ENCODE measurements at places on chromosomes 2 and 18.
A peak's percentile ranks its signal among the peaks of the same experiment; 100 is the strongest.

DNA sequence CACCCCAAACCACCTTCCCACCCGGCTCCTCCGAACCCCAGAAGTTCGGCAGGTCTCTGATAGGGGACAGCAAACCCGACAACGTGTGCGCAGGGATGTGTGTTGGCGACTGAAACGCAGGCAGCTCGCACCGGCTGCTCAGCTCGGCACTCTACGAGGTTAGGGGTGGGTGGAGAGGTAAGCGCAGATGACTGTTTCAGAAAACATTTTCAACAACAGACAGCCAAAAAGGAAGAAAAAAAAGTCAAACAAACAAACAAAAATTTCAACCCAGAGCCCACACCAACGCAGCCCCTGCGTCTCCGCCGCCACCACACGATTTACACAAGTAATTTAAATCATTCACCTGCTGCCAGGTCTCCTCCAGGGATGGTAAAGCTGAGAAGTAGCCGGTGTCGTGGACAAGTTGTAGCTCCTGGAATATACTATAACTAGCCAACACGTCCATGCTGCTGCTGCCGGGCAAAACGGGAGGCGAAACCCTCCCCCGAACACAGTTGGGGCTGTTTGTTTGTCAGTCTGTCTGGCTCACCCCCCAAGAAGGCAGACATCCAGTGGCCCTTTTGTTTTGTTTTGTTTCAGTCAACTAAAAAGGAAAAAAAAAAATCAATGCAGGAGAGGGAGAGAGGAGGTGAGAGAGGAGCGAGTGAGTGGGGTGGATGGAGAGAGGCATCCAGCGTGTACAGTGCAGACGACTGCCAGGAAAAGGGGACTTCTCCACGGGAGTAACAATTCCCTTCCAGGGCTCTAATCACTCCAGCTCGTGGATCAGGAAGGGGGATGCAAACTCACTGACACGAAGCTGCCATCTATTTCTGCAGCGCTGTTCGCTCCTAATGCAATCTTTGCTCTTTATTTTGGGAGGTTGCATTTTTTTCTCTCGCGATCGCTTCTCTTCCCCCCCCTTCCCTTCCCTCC, at the start of gene KLF7:
Gene KLF7 (minus strand): TSS at position 828 of the 918 bp plus-strand sequence. CDS start 380 bp downstream, at position 448.
- no peak for DNase-seq

DNA sequence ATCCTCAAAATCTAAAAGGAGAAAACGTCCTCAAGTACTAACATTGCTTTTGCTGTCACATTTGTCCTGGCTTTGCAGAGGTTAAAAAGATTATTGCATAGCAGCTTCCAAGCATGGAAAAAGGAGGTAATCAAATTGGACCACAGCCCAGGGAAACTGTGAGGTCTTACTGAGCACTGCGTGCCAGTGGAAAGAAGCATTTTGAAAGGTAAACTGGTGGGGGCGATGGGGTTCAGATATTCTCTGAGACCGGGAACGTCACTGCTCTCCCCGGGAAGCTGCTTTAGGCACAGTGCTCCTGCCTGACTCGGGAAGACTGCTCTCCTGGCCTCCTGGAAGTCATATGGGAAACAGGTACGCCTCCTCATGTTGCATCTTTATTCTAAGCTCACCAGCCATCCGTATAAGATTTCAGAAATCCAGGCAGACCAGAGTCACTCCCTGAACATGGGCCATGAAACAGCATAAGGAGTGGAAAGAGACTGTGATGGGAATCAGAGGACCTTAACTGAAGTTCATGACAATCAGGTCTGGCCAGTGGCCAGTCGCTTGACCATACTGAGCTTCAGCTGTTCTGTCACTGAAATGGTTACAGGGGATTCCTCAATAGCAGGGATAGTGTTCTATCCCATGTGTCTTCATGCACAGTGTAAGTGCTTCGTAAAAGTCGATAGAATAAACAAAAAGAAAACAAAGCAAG, 284.1 kb downstream of the TRIB2 start:
- no peak for DNase-seq

DNA sequence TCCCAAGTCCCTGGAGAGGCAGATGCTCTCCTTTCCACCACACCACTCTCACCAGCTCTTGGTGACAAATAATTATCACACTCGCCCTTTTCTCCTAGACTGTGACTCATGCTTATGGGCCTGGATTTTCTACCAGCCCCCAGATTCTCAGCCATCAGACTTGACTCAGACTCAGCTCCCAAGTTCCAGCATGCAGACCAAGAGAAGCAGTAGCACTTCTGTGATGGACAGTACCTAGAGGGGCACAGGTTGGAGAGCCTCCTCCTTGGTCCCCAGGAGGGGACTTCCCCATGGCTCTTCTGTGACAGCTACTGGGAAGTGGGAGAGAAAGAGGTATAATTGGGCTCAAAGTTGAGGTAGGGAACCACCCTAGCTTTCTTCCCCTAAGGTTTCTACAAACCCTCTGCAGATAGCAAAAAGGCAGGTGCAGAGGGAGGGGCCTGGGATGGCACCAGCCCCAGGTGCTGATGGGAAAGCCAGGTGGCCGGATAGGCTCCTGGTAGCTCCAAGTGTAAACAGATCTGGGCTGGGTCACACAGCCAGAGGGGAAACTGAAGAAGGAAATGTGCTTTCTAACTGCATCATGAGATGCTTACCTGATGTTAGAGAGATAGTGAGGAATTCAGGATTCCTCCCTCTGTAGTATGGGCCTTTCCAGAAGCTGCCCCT, 4.1 kb downstream of the TCF23 start:
- DNase-seq, result no peak

DNA sequence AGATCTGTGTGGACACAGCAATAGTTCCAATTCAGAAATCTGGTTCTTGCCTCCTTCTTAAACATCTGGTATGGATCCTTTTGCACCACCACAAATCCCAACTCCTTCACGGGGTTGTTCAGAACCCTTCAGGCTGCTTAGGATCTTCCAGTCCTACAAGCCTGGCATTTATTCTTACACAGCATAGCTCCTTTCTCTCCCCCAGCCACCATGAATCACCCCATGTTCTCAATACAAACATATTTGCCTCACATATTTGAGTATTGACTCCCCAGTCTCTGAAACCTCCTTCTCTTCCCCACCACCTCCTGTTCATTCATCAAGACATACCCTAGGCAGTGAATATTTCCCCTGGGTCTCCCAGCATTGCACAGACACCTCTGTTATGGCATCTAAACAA, 155.2 kb downstream of the ALK start:
- DNase-seq, result no peak

GRCh38 chr2:118850901-118851415, 3.5 kb upstream of the EN1 start:
- DNase-seq, result no peak

DNA sequence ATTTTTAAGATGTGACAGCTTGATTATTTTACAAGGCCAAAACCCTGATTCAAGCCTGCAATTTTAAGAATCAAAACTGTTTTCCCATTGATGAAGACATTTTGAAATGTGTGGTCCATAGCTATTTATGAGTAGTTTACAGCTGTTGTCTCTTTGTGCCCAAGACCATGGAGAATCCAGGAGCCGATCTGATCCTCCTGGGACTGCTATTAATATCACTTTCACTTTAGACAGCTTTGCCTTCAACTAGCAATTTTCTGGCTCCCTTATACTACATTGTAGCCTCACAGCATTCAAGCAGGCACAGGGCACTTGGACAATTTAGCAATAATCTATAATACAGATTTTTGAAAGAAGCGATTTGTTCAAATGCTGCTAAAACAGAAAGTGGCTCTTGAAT, 172.9 kb downstream of the SLC8A1 start:
- DNase-seq, result no peak

DNA sequence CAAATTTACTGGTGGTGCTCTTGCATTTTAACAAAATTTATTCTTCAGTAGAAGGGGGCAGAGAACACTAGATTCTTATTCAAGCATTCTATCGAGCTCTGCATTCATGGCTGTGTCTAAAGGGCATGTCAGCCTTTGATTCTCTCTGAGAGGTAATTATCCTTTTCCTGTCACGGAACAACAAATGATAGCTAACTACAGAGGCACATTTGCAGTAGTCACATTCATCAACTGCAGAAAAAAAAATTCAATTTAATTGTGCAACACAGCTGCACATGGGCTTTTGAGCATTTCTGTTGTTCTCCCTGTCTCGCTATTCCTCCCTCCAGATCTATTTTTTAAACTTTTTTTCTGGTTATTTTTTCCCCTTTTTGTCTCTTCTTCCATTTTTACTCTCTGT, 13.0 kb upstream of the DLX1 start:
- no peak for DNase-seq

DNA sequence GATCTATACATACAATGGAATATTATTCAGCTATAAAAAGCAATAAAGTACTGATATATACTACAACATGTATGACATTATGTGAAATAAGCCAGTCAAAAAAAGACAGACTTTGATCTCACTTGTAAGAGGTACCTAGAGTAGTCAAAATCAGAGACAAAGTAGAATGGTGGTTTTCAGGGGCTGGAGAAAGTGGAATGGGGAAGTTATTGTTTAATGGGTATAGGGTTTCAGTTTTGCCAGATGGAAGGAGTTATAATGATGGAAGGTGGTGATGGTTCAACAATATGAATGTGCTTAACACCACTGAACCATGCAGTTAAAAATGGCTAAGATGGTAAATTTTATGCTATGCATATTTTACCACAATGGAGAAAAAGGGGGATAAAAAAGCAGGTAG, 6.3 kb downstream of the COBLL1 start:
- DNase-seq, result no peak

DNA sequence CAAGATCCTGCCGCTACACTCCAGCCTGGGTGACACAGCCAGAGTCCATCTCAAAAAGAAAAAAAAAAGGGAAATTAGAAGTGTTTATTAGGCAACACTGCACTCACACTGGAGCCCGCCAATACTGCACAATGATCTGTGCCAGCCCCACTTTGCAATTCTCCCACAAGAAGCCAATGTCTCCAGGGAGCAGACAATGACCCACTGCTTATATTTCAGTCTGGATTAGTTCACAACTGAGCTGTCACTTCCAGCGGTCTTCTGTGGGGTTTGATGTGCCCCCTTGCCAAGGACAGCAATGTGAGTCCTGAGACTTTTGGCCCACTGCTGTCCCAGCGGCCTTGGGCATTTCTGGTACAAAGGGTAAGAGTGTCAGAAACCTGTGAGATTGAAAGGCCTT, 85.6 kb upstream of the PPM1B start:
- DNase-seq, result no peak

- DNase-seq, result no peak
Observed at GRCh38 chr2:168234407-168235085, 12.8 kb downstream of the STK39 start.

GRCh38 chr2:227766373-227766883, 20.7 kb downstream of the SCYGR8 start:
- peak; percentile 6 for DNase-seq

GRCh38 chr2:25453199-25453905, 111.6 kb upstream of the DNMT3A start:
- no peak for DNase-seq

GRCh38 chr2:29270701-29271121, 155.5 kb downstream of the CLIP4 start:
- DNase-seq, result no peak

- no peak for DNase-seq
Observed at GRCh38 chr2:217016796-217017419, 157.0 kb upstream of the TNP1 start.

- DNase-seq, result no peak
Observed at GRCh38 chr18:60022671-60023276, 123.0 kb downstream of the PMAIP1 start.

DNA sequence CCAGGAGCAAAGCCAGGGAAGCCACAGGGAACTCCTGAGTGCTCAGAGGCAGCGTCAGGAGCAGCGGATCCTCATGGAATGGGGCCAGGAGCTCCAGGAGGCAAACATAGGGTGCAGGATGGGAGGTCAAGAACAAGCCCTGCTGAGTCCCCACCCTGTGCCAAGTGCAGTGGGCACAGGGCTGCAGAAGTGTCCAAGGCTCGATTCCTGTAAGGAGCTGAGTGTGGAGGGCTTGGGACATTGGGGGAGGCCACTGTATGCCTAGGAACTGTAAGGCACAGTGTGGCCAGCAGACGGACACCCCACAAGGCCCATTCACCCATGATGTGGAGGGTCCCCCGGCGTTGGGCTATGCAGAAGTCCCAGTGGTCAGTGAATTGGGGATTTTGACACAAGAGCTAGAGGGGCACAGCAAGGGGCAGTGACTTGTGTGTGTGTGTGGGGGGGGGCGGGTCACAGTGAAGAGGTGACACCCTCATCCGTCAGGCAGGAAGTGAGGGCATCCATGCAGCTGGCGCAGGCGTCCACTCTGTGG, 55.6 kb downstream of the ACKR3 start:
- no peak for DNase-seq

- DNase-seq, result no peak
Observed at GRCh38 chr18:71630696-71631095, 913.4 kb downstream of the CBLN2 start.

DNA sequence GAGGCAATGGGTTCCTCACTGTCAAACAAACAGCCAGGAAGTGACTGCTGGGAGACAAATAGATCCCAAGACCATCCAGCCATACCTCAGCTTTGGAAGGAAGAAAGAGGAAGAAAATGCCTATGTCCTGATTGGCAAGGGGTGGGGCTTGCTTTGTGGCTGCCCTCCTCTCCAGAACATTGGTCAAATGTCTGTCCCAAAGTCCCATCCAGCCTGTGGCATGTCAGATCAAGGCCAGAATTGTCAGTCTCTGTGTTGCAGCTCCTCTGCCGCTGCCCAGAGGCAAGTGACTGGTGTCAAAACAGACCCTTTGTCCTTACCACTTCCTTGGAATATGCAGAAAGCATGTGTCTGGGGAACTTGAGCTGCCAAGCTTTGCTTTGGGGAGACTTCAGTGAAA, 63.0 kb upstream of the SMAD2 start:
- no peak for DNase-seq

DNA sequence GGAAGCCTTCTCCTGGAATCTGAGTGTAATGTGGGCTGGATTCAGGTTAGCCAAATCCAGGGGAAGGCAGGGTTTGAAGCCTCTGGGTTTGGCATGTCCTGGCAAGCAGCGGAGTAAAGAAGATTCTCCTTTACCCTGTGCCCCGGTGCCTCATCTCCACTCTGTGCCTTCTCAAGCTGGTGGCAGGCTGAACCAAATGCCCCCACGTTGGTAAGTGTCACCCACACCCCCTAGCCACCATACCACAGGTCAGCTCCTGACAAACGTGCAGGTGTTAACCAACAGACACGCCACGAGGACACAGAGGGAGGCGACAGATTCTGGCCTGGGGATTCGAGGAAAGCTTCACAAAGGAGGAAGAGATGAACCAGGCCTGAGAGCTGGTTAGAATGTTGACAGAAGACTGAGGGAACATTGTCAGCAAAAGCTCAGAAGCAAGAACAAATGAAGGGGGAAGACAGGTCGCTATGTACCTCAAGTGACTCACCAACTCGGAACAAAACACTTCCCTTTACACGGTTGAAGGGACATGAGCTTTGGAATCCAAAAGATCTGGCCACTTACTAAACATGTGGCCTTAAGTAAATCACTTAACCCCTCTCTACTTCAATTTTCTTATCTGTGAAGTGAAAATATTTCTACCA, 85.2 kb upstream of the LCLAT1 start:
- DNase-seq, result no peak

DNA sequence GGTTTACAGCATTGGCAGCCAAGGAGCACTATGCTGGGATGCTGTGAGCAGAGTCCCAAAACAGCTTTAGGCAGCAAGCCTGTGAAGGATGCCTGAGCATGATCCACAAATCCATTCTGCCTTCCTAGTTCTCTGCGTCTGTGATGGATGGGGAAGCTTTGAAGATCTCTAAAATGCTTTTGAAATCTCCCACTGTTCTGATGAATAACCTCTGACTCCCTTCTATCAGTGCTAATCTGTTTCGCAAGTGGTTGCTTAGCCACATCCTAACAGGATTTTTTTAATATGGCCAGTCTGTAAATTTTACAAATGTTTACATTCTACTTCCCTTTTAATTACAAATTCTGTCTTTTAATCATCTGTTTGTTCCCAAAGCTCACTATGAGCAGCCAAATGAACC, 319.2 kb downstream of the GULP1 start:
- DNase-seq, result no peak

Measured in stimulated activated CD8-positive, alpha-beta memory T cell treated with anti-CD3 and anti-CD28 coated beads, Interleukin-7, amount 100 ng/mL, for 1 hour (primary cell).